HS-5 (cell line): ENCODE measurements at places on chromosomes 5 and 9.

GRCh38 chr9:34451135-34451534 is 7.2 kb downstream of the FAM219A start:
- no peak for DNase-seq

DNA sequence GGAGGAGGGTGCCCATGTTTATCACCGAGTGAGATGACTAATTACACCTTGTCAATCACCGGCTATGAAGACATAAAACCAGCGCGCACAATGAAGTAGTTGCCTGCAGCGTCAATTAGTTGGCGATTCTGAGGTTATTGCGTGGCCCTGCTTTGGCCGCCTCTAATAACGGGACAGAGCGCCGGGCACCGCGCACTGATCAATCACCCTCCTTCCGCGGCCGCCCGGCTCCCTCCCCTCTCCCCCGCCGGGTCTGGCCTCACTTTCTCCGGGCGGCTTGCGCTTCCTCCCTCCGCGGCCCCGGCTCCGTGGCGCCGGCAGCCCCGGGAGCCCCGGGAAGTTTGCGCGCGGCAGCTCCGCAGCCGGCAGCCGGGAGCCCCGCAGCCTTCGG is 3.3 kb upstream of the LHX2 start:
- DNase-seq: no peak

- no peak for DNase-seq
These were observed 9.5 kb downstream of the TOR4A start for GRCh38 chr9:137286975-137287383.

DNA sequence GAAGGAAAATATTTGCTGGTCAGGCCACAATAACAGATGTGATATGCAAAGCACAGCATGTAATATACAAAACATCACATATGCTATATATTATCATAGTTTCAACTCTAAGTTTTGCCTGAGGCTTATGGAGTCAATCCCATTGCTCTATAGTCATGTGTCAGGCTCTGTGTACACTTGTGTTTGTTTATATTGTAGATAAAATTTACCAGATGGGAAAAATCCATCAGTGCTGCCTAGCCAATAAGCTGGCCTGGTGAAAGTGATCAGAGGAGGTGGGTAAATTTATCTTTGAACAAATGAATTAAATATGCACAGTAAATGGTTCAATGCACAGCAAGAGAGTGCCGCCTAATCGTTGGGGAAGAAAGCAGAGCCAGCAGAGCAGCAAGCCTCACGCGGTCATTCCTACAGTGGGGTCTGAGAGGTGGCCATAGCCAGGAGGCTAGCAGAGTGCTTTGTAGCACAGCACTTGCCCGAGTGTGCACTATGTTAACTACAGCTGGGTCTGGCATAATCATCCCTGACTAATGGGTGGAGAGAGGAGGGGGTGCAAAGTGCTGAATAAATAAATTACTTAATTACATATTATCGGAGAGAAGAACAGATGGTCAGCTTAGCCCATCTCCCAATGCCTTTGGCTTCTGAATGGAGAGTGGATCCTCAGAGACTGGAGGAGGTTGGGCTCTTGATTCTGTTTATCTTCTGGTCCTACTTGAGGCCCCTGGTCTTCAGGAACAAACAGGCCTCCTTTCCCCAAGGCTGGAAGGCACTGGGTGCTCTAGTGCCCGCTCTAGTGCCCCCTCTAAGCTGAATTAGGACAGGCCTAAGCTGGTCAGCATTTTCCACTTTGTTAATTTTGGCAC is 153.5 kb downstream of the MAT2B start:
- DNase-seq: no peak

GRCh38 chr9:15115702-15116101 is 191.3 kb downstream of the TTC39B start:
- no peak for DNase-seq

DNA sequence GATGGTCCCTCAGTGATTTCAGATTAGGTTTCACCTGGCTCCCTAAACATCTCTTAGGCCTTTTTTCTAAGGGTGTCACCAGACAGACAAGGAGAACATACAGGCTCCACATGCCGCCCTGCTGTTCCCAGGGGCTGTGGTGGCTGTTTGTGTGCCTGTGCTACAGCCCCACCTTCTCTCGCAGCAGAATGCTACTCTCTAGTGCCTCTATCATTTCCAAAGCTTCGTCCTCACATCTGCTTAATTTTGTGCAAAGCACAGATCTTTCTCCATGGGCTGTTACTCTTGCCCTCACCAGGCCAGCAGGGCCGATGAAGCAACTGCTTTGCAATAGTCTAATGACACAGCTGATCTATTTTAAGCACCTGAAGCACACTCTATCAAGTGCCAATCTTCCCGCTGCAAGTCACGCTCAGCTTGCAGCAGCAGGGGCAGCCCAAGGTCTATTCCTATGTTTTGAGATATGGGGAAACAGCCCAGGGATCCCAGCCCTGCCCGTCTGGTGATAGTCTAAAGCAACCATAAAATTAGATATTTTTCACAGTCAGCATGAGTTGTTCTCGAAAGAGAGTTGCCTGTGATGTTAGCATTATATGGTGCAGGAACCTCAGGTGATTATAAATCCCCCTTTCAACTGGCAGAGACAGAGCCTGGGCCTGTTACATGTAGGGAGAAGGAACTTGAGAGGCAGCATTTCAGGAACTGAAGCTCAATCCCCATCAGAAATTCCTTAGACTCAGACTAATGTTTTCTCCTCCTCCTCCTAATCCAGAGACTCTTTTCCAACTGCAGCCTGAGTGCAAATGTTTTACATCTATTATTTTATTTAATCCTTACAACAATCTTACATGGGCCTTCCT is 12.7 kb downstream of the ABLIM3 start:
- DNase-seq: no peak

DNA sequence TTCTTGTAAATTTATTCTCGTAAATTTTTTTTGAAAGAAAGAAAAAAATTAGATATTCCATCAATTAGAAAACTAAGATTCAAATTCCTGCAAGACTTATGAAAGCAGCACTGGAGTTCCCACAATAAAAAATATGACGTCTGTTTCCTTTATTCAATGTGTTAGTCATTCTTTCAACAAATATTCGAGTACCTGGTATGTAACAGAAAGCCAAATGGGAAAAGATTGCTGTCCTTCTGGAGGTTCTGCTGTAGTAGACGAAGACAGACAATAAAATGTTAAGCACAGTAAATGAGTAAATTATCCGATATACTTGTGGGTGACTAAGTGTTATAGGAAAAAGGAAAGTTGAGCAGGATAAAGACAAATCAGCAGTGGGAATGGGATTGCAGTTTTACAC is 92.2 kb downstream of the ADAMTSL1 start:
- DNase-seq: peak; percentile 24

GRCh38 chr9:88920645-88921044 is 70.6 kb upstream of the S1PR3 start:
- DNase-seq: no peak

- no peak for DNase-seq
These were observed 42.6 kb upstream of the TSLP start for GRCh38 chr5:111028865-111029264.

DNA sequence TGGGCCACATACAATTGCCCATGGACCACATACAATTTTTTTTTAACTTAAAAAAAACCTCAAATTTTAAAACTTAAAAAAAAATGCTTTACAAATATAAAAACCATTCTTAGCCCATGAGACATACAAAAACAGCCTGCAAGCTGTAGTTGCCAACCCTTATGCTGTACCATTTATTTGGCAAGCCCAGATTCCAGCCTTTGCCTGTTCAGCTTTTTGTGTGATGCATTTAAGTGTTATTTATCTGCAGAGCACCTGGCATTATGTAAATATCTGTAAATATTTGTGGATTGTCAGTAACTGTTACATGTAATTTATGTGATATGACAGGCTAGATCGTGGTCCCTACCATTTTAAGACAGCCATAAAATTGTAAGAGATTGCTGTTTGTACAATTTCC is 32.6 kb downstream of the HEXB start:
- DNase-seq: no peak

GRCh38 chr5:141343242-141343952 is at the start of gene PCDHGA3:
PCDHGA3 (plus strand) TSS chr5:141343829; CDS start chr5:141344034, 205 bp downstream.
- DNase-seq: no peak

DNA sequence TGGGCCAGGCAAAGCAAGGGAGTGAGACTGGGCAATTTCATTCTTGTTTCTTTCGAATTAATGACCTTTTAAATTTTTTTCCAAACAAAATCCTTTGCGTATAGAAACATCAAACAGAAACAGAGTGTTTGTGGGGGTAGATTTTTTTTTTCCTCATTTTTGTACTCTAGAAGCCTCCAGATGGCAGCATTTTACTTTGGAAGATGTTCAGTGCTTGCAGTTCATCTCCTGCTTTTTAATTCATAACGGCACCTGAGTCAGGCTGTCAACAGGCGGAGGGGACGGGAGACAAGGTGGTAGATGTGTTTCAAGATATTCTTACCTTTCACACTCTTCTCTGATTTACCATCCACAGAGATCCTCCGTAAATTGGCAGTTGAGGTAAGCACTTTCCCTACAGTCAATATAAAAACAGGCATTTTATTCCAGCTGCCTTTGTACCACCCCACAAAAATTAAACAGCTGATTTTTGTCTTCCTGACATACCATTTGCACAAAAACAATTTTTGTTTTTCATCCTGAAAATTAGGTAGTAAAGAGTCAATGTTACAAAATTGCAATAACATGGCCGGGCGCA is 99.5 kb upstream of the FBXL17 start:
- peak; percentile 8 for DNase-seq

DNA sequence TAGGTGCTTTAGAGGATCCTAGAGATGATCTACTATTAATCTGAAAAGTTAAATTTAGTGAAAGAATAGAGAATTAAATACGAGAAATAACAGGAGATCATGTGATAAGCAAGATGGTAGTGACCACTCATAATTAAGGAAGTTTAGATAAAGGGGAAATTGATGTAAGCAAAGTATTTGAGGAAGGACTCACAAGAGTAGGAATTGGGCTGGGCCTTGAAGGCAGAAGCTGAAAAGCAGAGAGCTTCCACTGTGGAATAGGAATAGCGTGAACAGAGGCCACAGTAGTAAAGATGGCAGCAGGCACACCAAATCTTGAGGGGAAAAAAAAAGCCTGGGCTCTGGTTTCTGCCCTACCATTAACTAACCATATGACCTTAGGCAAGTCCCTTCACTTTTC is 38.0 kb downstream of the KIF24 start:
- DNase-seq: no peak

- DNase-seq: peak; percentile 8
These were observed 31.3 kb upstream of the TAS2R1 start for GRCh38 chr5:9661316-9662015.

DNA sequence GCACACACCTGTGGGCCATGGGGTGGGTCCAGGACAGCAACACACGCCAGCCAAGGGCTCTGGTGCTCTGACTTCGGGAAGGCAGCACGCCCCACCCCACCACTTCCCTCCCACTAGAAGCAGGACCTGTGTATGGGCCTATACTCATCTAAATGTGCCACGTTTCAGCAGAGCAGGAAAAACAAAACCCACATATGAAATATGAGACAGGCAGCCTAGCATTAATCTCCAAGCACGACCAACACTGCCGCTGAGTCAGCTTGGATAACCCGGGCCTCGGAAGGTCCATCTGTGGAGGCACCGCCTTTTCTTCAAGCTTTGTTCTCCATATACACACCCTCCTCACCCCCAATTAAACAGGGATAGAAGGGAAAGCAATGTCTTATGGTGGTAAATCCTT is 203.1 kb downstream of the ROR2 start:
- no peak for DNase-seq

GRCh38 chr5:35012796-35013195 is 35.0 kb downstream of the AGXT2 start:
- DNase-seq: no peak

DNA sequence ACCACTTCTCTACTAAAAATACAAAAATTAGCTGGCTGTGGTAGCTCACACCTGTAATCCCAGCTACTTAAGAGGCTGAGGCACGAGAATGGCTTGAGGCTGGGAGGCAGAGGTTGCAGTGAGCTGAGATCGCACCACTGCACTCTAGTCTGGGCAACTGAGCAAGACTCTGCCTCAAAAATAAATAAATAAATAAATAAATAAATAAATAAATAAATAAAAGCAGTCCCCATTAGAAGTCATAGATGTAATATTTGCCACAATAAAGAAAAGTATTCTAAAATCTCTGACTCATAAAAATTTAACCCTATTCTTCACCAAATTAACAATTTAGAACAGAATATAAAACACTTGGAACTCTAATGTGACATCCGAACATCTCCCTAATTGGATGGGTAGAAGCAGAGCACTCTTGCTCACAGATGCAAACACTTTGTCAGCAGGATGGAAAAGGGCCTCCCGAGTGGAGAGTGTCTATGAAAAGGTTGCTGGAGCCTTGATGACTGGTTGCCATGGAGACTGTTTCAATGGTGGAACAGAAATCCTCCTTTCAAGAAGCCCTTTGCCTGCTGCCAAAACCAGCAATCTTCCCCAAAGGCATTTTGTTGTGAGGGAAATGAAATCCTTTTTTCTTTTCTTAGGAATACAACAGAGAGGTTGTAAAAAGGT is 38.9 kb upstream of the TRAF1 start:
- no peak for DNase-seq
